ENCODE measurements at places on chromosomes 4 and X. TPM values are rescaled to one million over a fixed set of nuclear protein-coding genes. Genes with fewer than 3 reads are reported as not detected.

The CRMP1 gene
- not detected for total RNA-seq

GRCh38 chr4:151841107-151841506 lies 80.3 kb upstream of the GATB start:
- H3K27ac ChIP-seq: no peak overlapping the region
- no peaks in the 10 kb centered on the region for H3K36me3 ChIP-seq
- no peak for DNase-seq
- H3K4me3 ChIP-seq: no peak overlapping the region
- no peaks in the 10 kb centered on the region for H3K27me3 ChIP-seq

GRCh38 chr4:188296331-188296730 lies 157.1 kb downstream of the TRIML1 start:
- no peak for DNase-seq
- H3K4me3 ChIP-seq: no peak overlapping the region
- no peaks in the 10 kb centered on the region for H3K36me3 ChIP-seq
- H3K27me3 ChIP-seq: peaks cover 31% of the 10 kb centered on the region
- no peak overlapping the region for H3K27ac ChIP-seq

- no peak overlapping the region for H3K4me3 ChIP-seq
- no peaks in the 10 kb centered on the region for H3K27me3 ChIP-seq
- no peak for DNase-seq
These were observed 238.4 kb upstream of the PSAPL1 start for GRCh38 chr4:7673121-7673520.

GRCh38 chr4:183078634-183079033 lies 20.4 kb upstream of the WWC2 start:
- H3K4me3 ChIP-seq: no peak overlapping the region
- no peak overlapping the region for H3K27ac ChIP-seq
- H3K27me3 ChIP-seq: no peaks in the 10 kb centered on the region
- H3K36me3 ChIP-seq: no peaks in the 10 kb centered on the region
- H3K4me1 ChIP-seq: 0 out of 2 replicates have a peak, but pooled peaks cover 8% of the 10 kb centered on the region

- no peak for DNase-seq
- H3K36me3 ChIP-seq: no peaks in the 10 kb centered on the region
- H3K27me3 ChIP-seq: no peaks in the 10 kb centered on the region
- H3K4me3 ChIP-seq: no peak overlapping the region
- H3K4me1 ChIP-seq: peaks cover 23% of the 10 kb centered on the region
These were observed 12.2 kb upstream of the EXOSC9 start for GRCh38 chr4:121788896-121789295.
